ENCODE measurements at places on chromosomes 5 and 9.

DNA sequence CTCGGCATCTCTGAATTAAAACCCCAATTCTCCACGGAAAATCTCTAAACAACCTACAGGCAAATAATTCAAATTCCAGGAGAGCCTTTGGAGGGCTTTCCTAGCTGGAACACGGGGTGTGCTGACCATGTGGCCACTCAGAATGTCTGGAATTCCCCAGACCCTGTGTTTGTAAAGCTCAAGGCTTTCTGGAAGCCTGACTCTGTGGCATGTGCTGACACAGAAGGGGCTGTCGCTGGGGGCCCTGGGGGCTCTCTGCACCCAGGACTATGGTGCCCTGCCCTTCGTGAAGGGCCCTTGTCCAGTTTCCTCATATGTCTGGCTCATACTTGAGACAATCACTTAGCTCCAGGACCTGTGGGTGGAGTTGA lies 29.0 kb upstream of the BOD1 start:
- DNase-seq, result no peak

- no peak for DNase-seq
Observed at GRCh38 chr9:93297659-93298497, 113.9 kb downstream of the WNK2 start.

DNA sequence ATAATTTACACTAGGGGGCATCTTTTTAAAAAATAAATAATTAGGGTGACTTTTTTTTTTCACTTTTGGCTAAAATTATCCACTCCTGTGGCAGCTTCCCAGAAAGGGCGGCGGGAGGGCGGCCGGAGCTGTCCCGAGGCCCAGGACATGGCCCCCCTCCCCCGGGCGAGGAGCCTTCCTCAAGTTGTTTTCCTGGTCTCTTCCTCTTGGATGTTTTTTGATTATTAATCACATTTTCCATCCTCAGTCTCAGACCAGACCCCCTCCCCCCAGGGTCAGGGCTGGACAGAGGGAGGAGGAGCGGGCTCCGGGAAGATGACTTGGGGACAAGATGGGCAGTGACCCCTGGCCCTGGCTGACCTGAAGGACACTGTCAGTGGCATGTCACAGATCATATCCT lies 4.7 kb upstream of the CNTFR start:
- DNase-seq, result no peak

GRCh38 chr9:15521254-15521653 lies 10.5 kb upstream of the PSIP1 start:
- no peak for DNase-seq

- DNase-seq, result peak; percentile 2
Observed at GRCh38 chr9:121071756-121072421, 2.9 kb upstream of the CNTRL start.

GRCh38 chr5:169431386-169431785 lies 130.4 kb upstream of the SLIT3 start:
- no peak for DNase-seq

GRCh38 chr9:129432297-129433154 lies 188.4 kb downstream of the C9orf50 start:
- no peak for DNase-seq

- DNase-seq, result no peak
Observed at GRCh38 chr5:113262674-113263073, 172.1 kb downstream of the TSSK1B start.

DNA sequence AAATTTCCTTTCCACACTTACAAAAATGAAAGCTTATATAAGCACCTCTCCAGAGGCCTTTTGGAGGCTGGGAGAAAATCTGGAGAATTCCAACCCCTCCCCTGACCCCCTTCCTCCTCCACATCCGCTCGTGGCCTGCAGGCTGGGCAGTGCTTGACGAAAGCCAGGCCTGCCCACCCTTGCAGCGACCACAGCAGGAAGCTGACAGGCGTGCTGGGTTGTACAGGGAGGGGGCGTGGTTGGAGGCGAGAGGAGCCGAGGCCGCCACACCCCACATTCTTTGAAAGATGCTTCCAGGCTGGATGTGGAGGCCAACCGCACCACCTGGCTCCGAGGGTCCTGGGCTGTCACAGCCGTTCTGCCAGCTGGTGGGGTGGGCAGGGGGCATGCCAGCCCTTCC lies 47.8 kb upstream of the IER5L start:
- DNase-seq, result no peak

GRCh38 chr5:83450967-83451248 lies 20.6 kb upstream of the VCAN start:
- no peak for DNase-seq

DNA sequence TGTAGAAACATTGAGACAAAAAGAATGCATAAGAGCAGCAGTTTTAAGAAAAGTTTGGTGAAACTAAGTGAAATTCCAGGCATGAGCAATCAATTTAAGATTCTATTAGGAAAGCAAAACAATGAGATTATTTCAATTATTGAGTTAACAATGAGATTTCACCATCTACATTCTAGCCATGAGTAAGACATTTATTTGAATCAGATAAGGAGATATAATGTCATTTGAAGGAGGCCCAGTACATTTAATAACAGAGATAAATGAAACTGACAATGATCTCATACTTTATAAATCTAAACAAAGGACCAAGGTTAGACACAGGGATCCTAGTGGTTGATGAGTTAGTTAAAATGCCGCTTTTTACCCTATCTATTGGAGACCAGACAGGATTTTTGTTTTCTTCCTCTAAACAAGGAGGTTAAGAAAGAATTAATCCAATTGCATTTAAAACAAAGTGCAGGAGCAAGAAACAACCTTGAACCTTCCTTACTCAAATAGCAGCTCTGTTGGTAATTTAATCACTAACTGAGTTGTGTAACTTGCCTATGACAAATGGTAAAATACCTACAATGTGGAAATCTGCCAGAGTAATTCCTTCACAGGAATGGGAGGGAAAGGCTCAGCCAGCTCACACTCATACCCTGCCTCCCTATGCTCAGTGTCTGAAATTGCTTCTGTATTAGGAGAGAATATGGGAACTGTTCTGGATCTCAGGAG lies 103.5 kb upstream of the NR3C1 start:
- DNase-seq, result no peak

DNA sequence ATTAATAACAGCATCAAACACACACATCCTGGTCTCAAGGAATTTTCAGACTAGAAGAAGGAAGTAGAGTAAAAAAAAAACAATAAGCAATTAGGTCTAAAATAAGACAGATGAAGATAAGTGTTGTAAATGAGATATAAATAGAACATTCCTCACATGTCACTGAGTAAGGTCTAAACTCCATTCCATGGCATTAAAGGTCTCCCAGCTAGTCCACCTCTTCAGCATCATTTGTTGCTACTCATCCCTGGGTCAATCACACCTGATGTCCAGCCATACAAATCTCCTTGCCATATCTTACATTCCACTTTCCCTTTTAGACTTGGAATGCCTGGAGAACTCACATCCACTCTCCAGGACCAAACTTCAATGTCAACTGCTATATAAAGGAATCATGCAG lies 214.1 kb upstream of the KLF4 start:
- DNase-seq, result no peak

DNA sequence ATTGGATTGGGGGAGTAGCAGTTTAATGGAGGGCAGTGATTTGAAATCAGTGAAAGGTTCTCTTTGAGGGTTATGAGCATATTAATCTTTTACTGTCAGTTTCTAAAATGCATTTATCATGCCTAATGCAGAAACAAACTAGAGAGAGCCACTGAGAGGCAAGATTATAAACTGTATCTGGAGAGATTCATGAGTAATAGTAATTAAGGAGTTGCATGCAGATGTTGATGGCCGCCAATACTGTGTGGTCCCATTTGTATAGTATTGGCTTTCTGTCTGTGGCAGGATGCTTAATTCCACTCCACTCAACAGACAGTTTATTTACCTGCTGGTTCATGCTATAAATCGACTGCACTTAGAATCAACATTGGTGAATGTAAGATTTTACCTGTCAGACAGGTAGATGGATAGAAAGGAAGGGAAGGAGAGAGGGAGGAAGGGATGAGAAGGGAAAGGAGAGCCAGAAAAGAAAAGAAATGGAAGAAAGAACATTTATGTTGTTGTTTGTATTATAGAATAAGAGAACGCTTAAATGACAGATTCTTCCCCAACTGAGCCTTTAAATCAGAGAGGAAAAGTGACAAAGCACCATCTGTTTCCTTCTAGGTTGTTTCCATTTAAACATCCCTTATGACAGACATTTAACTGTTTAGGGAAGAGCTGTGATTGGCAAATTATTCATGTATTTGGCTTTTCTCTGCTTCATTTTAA lies 146.5 kb downstream of the PAM start:
- DNase-seq, result no peak

DNA sequence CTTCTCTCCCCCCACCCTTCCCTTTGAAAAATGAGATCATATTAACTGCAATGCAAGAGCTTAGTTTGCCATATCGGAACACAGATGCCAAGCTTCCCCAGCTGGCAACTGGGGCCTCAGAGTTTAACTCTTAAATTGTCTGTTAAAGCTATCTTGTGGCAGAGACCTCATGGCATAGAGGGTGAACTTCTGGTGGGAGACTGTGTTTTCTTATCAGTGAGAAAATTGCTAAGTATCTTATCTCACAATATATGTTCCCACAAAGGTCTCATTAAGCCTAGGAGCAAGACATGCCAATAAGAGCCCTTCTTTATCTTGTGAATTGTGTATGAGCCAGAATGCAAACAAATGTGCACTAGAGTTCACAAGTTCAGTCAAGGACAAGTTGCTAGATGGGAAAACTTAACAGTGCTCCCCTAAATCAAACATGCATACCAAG lies 12.3 kb downstream of the NFIB start:
- no peak for DNase-seq

DNA sequence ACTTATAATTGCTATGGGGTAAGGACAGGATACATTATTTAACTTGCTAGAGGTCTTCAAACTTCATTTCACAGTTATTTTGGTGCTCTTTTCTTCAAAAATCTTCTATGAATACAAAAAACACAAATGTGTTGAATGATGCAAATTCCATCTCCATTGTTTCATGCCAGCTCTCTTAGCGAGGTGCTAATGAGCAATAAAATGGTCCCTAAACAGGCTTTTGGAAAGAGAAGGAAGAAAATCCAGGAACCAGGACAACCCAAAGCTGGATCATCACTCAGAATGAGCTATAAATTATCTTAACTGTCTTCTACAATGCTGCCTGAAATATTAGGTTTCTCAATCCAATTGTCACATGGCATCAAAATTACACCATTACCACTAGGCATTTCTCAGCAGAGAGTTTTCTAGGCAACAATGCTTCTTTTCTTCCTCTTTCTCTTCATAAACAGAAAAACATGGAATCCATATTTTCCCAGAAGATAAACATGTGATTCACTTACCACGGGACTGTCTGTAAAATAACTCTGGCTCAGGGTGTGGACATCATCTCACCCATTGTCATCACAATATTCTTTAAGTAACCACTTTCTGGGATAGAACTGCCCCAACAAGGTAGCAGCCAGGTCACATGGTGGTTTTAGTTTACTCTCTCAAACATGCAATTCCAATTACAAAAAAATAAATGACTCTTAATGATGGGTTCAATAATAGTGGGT lies 249.4 kb downstream of the NPR3 start:
- DNase-seq, result no peak

DNA sequence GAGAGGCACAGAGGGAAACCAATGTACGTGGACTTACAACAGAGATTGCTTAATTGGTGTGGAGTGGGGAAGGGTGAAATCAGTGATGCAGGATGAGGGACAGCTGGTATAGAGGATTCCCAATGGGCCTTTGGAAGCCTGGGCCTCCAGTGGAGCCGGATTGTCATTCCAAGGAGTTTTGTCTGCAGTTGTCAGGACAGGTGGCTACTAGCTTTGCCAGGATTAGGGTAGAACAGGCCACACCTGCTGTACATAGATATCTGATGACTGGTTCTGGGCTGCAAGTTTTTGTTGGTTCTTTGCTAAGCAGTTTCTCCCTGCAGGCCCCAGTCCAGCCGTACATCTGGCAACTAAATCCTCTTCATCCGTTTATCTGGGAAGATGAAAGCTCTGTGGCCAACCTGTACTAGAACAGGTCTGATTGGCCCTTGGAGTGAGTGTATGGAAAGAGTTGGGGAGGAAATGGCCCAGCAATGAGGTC lies 4.2 kb downstream of the SKP2 start:
- no peak for DNase-seq

DNA sequence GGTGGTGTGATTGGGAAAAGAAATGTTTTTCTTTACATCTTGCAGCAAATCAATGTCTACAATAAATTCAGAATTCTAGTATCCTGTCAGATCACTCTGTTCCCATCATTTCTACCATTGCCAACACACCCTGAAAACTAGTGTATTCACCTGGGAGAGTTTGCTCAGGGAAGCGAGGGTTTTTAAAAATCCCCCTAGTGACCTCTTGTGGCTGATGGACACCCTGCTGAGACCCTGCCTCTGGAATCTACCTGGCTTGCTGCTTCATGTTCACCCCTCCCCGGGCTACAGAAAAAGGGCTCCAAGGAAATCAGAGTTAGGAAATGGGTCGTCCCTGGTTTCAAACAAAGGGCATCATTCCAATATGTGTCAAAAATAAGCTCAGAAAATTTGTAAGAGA lies 21.4 kb upstream of the ALDOB start:
- DNase-seq, result no peak

- DNase-seq, result no peak
Observed at GRCh38 chr9:104740621-104741020, 6.9 kb upstream of the NIPSNAP3A start.

DNA sequence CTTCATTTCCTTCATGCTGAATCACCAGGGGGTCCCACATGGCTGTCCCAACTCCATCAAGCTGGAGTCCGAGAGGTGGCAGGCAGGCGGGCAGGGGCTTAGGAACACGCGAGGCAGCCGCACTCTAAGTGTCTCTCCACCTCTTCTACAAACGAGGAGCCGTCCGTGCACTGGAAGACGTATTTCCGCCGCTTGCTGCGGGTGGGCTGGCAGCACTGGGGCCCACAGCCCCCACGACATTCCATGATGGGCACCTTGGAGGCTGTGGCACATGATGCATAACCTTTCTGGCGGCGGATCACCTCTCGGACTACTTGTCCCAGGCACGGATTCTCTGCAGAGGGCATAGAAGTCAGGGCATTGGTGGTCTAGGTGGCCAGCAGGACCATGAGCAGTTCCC lies 87.2 kb upstream of the PANK3 start:
- DNase-seq, result no peak

GRCh38 chr5:7244208-7244607 lies 151.7 kb upstream of the ADCY2 start:
- no peak for DNase-seq

GRCh38 chr9:121298016-121298538 lies 30.1 kb downstream of the GSN start:
- no peak for DNase-seq

DNA sequence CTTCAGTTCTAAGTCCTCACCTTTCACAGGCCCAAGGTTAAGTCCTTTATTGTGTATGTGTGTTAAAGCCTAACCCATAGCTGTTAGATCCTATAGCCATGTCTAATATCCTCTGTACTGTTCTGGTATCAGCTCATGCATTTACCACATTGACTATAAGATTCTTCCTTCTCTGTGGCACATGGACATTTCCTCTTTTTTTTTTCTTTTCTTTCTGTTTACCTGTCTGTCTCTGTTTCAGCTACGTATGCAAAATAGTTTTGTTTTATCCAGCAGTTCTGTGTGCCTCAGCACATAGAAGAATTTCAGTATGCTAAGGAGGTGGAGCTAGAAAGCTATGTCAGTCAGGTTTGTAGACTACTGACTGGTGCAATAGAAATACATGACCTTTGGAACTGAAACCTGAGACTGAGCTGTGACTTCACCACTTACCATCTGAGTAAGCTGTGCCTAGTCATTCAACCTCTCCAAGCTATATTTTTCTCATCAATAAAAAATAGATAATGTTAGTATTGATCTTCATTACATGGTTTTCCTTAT lies 155.6 kb upstream of the VLDLR start:
- no peak for DNase-seq

- no peak for DNase-seq
Observed at GRCh38 chr9:115794921-115795475, 358.6 kb upstream of the PAPPA start.
